ENCODE measurements at places on chromosomes 2 and 18. TPM values are rescaled to one million over a fixed set of nuclear protein-coding genes. Genes with fewer than 3 reads are reported as not detected.

DNA sequence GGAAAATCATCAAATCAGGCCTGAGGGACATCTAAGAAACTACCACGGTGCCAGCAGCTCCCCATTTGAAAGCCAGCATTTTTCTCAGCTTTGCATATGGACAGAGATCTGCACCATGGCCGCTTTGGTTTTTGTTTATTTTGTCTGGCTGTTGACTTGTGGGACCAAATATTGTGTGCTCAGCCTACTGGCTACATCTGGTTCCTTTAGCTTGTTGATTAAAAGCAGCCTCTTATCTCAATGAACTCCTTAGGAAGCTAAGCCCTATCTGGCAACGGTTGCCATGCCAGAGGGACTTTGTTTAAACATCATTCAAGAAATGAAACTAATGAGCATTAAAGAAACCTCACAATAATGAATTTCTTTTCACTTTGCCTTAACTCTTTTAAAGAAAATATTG lies 32.4 kb upstream of the CCDC150 start:
- DNase-seq = peak; percentile 86

DUSP2 gene
- total RNA-seq = 0.33 TPM

GRCh38 chr18:45505497-45506206 lies 109.6 kb upstream of the SLC14A2 start:
- DNase-seq = no peak

CHMP3 gene
- 86.3 TPM for total RNA-seq

- DNase-seq = no peak
These were observed 187.3 kb upstream of the ID2 start for GRCh38 chr2:8494589-8494988.

FSHR gene
- not detected for total RNA-seq

DNA sequence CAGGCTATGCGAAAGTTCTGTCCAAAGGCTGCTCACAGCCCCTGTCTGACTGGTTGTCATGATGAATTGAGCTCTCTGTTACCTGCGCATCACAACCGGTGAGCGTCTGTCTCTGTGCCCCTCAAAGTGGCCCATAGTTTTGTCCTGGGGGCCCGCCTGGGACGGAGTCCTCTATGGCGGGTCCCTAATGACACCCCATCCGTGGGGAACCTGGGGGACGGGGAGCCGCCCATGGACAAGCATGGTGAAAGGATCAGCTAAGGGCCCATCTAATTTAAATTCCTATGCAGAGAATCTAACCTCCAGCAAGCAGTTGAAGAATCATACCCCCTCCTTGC lies 473 bp downstream of the ELMOD3 start:
- DNase-seq = no peak

- no peak for DNase-seq
These were observed 573 bp downstream of the STAM2 start for GRCh38 chr2:152175012-152175367.

Measured in endothelial cell of umbilical vein (primary cell).